ENCODE measurements at places on chromosomes 3 and 15.
A peak's percentile ranks its signal among the peaks of the same experiment; 100 is the strongest.

GRCh38 chr15:100923902-100924301, 4.7 kb downstream of the LRRK1 start:
- no peak for DNase-seq

DNA sequence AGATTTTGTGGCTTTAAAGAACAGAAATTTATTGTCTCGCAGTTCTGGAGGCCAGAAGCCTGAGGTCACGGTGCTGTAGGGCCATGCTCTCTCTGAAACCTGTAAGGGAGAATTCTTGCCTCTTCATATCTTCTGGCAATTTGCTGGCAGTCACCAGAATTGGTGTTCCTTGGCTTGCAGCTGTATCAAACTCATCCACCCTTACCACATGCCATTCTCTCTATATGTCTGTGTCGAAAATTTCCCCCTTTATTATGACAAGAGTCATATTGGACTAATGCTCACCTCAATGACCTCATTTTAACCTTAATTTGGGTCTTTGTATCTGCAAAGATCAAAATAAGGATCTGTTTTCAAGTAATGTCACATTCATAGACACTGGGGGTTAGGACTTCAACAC, 266.7 kb downstream of the IL20RB start:
- no peak for DNase-seq

DNA sequence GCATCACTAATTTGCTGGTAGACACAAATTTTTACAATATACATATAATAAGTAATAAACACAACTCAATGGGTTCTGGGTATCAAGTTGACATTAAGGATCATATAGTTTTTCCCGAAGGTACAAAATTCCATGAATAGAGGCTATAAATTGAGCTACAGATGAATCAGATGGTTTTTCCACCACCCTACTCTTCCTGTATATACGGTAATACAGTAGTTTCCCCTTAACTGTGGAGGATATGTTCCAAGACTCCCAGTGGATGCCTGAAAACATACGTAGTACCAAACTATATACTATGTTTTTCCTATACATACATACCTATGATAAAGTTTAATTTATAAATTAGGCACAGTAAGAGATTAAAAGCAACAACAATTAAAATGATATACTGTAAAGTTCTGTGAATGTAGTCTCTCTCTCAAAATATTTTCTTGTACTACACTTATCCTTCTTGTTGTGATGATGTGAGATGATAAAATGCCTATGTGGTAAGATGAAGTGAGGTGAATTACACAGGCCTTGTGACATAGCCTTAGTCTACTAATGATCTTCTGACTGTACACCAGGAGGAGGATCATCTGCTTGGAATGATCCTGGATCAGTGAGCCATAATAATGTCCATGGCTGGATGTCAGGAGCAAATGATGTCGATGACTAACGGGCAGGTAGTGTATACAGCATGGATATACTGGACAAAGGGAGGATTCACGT, 116.7 kb downstream of the NR1I2 start:
- no peak for DNase-seq

GRCh38 chr3:116667791-116668190, 41.8 kb upstream of the TUSC7 start:
- DNase-seq: no peak

GRCh38 chr3:15812183-15812582, 14.4 kb upstream of the ANKRD28 start:
- DNase-seq: no peak

DNA sequence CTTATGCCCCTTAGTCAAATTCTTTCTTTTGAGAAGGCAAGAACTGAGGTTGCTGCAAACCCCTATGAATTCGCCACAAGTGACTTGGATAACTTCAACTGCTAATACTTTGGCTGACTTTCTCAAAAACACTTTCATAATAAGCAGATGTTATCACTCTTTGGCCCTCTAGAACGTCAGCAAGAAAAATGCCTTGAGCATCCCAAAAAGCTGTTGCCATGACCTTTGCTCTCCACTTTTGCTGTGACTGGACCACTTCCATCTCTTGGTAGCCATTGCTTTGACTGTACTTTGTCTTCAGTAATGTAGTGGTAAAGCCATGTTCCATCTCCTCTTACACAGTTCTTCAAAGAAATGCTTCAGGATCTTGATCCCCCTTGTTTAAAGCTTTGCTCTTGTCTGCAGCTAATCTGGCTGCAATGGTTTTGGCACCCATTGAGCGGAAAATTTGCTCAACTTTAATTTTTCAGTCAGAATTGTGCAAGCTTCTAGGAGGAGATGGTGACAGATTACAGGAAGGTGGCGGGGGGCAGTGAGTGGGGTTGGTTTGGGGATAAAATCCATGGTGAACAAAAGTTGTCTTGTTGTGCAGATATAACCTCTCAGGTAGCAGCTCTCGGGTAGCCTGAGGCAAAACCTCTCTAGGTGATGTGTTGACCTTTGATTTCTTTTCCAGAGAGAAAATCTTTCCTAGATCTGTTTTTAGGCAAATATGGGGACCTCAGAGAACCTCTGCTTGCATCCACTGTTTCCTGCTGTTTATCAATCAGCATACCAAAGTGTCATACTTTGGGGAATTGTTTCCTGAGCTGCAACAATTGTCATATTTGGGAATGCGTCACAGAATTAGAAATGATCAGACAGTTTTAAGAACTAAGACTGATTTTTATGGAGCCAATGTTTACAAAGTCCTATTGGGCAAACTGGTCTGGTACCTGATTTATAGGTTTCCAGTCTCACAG, 83.6 kb downstream of the CCR1 start:
- no peak for DNase-seq

- DNase-seq: no peak
Measured at GRCh38 chr3:131050001-131050400, 23.3 kb downstream of the NEK11 start.

DNA sequence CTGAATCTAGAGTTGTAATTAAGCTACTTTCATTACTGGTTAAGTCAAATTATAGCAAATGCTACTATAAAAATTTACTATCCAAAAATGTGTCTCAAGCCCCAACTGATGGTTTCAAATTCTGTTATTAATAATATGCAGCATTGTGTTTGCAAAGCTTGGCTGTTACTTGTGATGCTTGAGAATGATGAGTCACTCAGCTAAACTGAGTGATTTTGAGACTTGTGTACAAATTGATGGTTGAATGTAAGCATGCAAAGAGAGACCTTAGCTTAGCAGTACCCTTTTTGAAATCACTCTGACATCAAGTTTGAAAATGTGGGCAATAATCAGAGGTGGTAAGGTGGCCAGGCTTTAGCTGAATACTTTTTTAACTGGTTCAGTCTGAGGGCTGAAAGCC, 27.6 kb downstream of the OPA1 start:
- DNase-seq: no peak

DNA sequence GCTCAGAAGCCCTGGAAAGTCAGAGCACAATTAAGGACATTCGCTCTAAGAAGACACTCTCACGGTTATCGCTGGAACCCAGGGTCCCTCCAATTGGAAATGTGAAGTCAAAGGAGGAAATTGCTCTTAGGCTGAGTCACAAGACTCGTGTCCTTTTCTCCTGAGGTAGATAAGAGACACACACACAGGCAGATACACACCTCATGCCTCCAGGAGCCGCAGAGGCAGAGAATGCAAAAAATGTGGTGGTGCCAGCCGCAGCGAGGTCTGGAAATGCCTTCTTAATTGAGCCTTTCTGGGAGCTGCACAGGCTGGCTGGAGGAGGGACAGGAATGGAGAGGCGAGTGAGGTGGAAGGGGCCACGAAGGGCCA, 189.3 kb downstream of the OPA1 start:
- no peak for DNase-seq

- no peak for DNase-seq
Measured at GRCh38 chr3:104909198-104909597, 457.5 kb upstream of the ALCAM start.

- peak; percentile 69 for DNase-seq
Measured at GRCh38 chr15:98954411-98954810, 53.2 kb downstream of the PGPEP1L start.

DNA sequence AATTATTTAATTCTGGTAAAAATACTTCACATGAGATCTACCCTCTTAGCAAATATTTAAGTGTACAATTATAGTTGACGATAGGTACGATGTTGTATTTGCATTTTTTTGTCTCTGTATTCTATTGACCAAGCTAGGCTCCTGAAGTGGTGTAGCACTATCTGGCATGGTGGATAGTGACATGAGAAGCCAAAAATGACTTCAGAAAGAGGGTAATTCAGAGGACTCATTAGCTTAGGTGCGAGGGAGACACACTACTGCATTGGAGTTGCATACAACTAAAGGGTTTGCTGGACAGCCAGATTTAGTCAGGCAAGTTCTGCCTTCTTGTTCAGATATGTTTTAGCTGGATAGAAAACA, 50.6 kb downstream of the KBTBD8 start:
- DNase-seq: no peak

DNA sequence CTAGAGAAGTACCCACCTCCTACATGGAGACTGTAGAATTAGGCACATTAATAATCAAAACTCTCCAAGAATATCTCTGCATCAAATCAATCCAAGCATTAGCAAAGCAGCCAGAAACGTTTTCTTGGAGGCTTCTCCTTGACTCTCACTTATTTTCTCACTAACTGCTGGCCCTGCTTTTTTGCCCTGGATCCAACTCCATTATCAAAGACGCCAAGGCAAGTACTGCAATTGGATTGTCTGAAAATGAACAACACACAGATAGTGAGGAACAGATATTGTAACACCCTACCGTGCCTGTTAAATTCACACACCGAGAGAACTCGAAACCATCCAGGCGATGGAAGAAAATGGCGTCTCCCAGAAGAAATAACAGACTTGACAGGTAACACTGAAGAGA, 256.2 kb upstream of the MDFIC2 start:
- DNase-seq: no peak

- DNase-seq: no peak
Measured at GRCh38 chr3:43094851-43095250, 11.0 kb downstream of the POMGNT2 start.

GRCh38 chr3:32352563-32352962, 39.1 kb upstream of the CMTM7 start:
- no peak for DNase-seq

GRCh38 chr15:101559952-101560351, 70.4 kb upstream of the PCSK6 start:
- DNase-seq: no peak

- no peak for DNase-seq
Measured at GRCh38 chr3:132880986-132881385, 157.2 kb upstream of the TMEM108 start.

DNA sequence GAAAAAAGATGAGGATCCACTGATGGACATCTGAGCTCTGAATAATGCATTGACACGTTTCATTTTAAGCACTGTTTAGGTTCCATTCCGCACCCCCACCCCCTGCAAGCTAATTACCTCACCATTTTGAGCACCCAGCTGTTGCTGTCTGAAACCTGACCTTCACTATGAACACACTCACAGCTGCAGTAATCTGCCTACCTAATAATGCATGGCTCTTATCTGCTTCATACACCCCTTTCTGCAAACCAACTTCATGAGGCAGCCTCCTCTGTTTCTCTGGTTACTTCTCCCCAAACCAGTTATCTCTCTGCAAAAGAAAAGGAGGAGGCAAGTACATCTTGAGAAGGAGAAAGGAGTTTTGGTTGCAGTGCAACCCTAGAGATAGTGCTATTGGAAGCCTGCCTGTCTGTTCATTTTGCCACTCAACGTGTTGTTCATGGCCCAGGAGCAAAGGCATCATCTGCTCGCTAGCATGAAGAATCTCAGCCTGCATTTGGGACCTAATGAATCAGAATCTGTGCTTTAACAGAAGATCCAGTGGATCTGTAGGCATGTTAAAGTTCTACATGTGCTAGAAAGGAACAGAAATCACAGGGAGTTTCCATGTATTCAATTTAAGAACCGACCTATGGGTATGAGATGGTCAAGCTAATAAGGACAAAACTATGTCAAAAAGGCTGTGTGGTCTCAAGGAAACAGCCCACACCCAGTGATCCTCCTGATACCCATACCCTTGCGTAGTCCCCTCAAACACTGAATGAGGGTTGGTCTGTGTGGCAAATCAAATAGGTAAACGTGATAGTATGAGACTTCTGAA, 87.2 kb downstream of the MB21D2 start:
- no peak for DNase-seq

- no peak for DNase-seq
Measured at GRCh38 chr3:56899078-56899477, 97.3 kb upstream of the ARHGEF3 start.

- DNase-seq: no peak
Measured at GRCh38 chr15:43429687-43430086, 58.8 kb downstream of the TUBGCP4 start.

DNA sequence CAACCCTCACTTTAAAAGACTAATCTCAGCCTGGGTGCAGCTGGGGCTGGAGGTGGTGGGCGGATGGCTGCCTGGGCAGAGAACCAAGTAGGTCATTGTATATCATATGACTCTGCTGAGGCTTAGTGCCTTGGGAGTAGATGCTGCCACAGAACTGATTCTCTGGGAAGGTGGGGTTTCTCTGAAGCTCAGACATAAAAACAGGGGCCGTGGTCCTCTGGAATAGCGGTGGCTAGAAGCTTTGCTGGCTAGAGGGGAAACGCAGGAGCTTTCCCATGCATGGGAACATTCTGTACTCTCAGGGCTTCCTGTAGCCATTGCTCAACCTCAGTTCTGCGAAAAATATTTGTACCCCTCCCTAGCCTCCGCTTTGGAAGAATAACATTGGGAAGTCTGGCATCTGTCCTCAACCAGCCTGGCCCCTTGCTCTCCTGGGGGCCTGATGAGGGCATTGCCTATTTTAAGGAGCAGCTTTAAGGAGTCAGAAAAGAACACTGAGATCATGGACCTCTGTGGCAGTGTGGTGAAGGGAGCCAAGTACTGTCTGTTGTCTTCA, 14.7 kb downstream of the TIMP4 start:
- peak; percentile 54 for DNase-seq

GRCh38 chr15:40508216-40508615, 37.4 kb downstream of the CHST14 start:
- no peak for DNase-seq

GRCh38 chr3:156036258-156037053, 83.9 kb upstream of the KCNAB1 start:
- DNase-seq: no peak

DNA sequence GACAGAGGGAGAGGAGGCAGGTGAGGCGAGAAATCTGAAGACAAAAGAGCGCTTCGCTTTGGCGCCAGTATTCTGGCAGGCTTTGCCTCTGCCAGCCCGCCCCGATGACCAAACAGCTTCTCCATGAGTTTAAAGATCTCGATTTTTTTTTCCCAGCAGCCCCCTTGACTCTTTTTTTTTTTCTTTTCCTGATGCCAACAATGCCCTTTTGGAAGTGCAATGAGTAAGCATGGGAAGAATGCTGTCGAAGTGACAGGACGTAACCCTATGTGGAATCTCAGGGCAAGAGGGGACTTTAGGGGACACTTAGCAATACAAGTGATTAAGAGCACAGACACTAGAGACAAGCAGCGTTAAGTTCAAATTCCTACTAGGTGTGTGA, 211.7 kb downstream of the FGF12 start:
- DNase-seq: no peak

DNA sequence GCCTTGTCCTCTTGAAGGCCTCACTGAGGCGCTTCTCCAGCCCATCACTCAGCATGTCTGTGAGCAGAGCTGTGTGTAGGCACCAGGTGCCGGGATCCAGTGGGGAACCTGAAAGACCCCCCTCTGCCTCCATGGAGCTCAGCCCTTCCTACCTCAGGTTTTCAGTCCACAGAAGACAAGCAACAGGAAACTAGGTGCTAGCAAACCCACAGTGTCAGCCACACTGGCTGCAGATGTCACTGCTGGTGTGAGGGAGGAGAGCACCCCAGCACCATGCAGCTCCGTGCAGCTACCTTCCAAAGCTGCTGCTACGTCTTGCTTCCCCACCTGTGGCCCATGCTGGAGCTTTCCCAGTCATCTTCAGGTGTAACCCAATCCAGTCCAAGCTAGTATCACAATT, 17.9 kb downstream of the PSTPIP1 start:
- DNase-seq: no peak

- DNase-seq: no peak
Measured at GRCh38 chr15:72840114-72840513, 56.6 kb upstream of the ADPGK start.

All from heart right ventricle (tissue), 16 donors.